ENCODE measurements at places on chromosomes 11 and 22.

- DNase-seq, result no peak
Observed at GRCh38 chr11:122045181-122045586, 70.8 kb downstream of the BLID start.

DNA sequence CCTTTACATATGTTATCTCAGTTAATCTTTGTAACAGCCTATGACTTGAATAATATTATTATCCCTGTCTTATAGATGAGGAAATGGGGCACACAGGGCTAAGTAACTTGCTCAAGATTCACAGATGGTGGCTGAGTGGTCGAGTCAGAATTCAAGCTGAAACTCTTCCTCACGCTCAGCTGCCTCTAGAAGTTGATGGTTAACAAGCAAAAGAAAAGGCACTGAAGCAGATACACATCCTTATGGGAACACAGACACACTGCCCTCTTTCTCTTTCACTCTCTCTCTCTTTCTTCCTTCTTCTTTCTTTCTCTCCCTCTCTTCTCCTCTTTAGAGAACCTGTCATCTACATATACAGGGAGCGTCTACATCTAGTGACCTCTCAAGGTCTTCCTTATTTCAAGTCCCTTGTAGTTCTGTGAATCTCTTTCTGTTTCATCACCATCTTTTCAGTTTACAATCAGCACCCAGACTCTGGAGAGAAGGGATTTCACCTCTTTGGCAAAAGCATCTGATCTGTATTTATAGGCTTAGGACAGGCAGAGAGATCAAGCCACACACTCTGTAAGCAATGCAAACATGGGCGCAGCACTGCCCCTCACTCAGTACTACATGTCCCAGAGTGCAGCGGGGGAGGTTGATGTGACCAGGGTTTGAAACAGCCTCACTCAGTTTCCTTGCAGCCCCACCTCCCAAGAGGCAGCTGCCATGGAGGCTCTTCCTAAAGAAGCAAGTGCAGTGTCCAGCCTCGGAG, 75.7 kb downstream of the GRAMD1B start:
- no peak for DNase-seq

GRCh38 chr11:73393011-73393380, 16.8 kb downstream of the RELT start:
- no peak for DNase-seq

DNA sequence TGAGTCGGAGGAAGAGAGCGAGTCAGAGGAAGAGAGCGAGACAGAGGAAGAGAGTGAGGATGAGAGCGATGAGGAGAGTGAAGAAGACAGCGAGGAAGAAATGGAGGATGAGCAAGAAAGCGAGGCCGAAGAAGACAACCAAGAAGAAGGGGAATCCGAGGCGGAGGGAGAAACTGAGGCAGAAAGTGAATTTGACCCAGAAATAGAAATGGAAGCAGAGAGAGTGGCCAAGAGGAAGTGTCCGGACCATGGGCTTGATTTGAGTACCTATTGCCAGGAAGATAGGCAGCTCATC, 780 bp downstream of the TRIM44 start:
- DNase-seq, result no peak

GRCh38 chr22:29065468-29066190, 4.0 kb upstream of the C22orf31 start:
- no peak for DNase-seq

- DNase-seq, result no peak
Observed at GRCh38 chr11:3218483-3219280, at the start of gene MRGPRG. Gene MRGPRG (minus strand): TSS chr11:3218813. CDS start chr11:3218813, 0 bp downstream.

DNA sequence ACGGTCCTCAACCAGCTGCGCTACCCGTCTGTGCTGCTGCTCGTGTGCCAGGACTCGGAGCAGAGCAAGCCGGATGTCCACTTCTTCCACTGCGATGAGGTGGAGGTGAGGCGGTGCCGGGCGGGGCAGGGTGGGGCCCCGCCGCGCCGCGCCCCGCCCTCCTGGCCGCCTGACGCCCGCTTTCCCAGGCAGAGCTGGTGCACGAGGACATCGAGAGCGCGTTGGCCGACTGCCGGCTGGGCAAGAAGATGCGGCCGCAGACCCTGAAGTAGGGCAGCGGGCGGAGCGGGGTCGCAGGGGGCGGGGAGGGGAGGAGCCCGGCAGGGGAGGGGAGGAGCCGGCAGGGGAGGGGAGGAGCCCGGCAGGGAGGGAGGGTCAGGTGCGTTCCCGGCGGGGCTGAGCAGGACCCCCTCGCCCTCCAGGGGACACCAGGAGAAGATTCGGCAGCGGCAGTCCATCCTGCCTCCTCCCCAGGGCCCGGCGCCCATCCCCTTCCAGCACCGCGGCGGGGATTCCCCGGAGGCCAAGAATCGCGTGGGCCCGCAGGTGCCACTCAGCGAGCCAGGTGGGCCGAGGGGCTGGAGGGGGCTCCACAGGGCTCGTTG, 14.7 kb downstream of the EPS8L2 start:
- no peak for DNase-seq

GRCh38 chr22:46801331-46801811, 38.9 kb downstream of the TBC1D22A start:
- DNase-seq, result no peak

GRCh38 chr11:1647901-1648652, 18.5 kb downstream of the KRTAP5-5 start:
- no peak for DNase-seq

DNA sequence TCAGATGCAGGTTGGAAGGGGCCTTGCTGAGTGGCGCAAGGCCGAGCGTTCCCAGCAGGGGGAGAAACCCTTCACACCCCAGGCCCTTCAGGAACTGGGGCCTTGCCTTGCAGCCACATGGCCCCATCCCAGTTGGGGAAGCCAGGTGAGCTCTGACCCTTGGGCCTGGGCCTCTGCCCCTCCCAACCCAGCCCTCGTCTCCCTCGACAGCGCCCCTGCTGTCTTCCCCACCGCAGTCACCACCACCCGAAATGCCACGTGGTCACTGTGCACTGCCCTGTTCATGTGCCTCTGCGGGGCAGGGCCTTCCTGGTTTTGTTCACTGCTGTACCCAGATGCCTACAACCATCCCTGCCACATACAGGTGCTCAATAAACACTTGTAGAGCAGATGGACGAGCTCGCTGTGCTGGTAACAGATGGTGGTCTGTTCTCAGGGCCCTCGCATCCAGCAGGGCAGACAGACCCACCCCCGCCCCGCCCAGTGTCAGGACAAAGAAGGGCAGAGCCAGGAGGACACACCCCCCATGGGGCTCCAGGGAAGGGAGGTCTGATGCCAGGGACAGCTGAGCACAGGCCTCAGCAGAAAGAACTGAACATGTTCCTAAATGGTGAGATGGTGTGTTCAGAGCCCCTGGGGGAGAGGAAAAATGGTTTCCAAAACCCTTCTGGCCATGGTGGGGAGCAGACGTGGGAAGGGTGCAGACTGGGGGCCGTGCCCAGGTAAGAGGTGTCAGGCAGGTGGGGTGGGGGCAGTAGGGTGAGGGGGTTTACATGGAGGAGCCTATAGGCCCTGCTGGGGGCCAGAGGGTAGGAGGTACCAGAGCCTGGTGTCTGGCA, 3.7 kb downstream of the POLR2L start:
- DNase-seq, result no peak

GRCh38 chr22:30040499-30041260, 39.6 kb upstream of the HORMAD2 start:
- no peak for DNase-seq

DNA sequence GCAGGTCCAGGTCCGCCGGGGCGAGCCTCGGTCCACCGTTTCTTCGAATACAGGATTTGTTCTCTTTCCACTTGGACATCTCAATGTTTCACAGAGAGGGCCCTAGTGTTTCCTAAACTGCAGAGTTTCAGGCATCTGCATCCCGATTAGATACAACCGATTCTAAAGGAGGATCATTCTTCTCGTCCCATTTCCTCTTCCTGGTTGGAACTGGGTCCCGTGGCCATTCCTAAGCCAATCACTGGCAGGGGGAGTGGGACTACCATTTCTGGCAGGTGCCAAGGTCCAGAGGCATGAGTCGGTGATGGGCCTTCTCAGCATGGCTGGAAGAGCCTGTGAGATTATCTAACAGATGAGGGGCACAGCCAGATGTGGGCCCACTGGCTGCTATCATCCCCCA, 68.9 kb downstream of the ELFN2 start:
- DNase-seq, result no peak

GRCh38 chr11:26229981-26230380, 101.9 kb upstream of the ANO3 start:
- DNase-seq, result no peak

GRCh38 chr11:23778971-23779370, 717.9 kb upstream of the LUZP2 start:
- no peak for DNase-seq

DNA sequence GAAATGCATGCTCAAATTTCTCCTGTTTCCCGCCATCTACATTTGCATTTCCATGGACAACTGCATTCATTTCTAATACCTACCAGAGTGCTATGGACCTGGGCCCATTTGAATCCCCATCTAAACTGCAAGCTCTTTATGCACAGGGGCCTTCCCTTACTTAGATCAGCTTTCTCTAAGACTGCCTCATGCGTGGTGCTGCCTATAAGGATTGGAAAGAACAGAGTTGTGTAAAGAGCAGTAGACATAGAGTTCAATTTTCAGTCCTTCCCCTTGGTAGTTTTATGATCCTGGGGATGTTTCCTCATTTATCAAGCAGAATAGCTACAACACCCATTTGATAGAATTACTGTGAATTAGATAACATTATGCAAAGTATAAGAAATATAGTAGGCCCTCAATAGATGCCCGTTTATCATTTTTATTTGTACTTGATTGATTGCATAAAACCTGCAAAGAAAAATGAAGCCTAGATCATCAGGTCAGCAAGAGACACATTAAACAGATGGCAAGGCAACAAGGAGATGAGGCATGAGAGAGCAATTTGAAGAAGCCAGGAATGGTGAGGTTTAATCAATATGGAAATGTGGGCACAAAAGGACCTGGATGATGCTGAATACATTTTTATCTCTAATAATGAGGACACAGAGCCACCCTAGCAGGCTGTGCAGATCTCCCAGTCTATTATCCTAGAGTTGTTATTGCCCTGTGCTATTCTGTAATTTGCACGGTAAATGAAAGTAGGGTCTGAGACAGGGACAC, 359.7 kb downstream of the FAM181B start:
- DNase-seq, result no peak

GRCh38 chr11:118885319-118885718, 1.6 kb downstream of the CXCR5 start:
- no peak for DNase-seq

DNA sequence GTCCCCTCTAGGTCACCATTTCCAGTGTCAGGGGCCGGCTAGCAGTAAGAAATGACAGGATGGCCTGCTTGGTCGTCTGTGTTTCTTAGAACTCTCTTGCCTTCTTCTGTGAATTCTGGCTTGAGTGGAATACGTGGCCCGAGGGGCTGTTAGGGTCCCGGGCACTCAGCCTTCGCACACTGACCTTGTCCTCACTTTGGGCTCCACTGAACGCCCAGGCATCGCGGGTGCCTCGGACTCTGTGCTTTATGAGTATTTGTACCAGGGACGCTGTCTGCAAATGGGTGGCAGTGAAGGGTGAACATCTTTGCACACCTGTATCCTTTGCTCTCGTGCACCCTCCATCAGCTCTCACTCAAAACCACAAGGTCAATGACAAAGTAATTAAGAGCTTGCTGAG, 123.4 kb upstream of the ANO1 start:
- DNase-seq, result no peak

DNA sequence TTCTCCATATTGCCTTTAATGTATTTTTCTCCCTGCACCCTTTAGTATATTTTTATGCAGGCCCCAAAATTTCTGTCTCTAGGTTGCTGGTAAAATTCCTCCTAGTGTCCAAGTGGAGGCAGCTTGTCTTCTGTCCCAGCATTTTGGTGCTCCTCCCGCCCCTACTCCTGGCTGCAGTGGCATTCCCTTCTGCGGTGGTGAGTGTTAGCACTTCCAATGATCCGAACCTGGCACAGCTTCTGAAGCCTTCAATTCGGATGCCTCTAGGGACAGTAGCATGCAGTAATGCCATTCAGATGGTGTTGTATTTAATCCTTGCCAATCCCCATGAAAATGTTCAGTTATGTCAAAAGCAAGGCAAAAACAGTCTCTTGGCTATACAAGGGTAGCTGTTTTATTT, 5.9 kb downstream of the YWHAH start:
- no peak for DNase-seq

DNA sequence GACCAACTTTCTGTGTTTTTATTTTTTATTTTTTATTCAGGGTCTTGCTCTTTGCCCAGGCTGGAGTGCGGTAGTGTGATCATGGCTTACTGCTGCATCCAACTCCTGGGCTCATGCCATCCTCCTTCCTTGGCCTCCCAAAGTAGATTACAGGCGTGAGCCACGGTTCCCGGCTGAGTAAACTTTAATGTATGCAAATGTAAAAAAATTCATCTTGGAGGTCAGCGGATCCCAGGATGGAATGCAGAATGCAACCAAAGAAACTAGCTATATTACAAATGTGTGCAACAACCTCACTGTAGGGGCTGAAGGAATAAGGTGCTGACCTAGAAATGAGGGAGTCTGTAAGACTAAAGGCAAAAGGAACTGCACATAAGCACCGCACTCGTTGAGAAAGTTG, 6.2 kb upstream of the CDK2AP2 start:
- DNase-seq, result no peak

DNA sequence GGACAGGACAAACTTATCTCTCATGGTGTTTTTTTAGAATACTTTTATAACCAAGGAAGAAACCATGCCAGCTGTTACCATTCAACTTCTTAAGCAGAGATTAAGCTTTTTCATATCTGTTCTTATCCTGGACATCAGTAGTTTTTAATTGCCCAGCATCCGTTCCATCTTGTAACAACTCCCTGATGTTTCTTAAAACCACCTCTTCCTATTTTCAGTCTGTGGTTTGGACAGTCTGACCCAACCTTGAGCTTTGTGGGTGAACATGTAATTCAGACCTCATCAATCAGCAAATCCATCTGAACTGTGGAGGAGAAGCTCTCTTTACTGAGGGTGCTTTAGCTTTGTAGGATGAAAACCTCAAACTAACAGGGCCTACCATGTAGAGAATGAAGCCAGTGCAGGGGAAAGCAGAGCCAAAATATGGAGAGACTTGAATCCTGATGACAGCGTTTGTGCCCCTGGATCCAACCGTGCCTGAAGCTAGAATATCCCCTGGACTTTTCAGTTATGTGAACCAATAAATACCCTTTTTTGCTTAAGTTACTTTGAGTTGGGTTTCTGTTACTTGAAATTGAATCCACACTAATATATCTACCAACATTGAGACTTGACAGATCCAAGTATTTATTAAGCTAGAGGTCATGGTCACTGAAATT, 9.4 kb downstream of the TUG1 start:
- DNase-seq, result no peak

- no peak for DNase-seq
Observed at GRCh38 chr11:122422682-122423081, 232.8 kb upstream of the UBASH3B start.

- DNase-seq, result no peak
Observed at GRCh38 chr11:103994518-103994917, 41.9 kb upstream of the DDI1 start.

- no peak for DNase-seq
Observed at GRCh38 chr11:117271208-117271607, 19.9 kb upstream of the BACE1-AS start.

DNA sequence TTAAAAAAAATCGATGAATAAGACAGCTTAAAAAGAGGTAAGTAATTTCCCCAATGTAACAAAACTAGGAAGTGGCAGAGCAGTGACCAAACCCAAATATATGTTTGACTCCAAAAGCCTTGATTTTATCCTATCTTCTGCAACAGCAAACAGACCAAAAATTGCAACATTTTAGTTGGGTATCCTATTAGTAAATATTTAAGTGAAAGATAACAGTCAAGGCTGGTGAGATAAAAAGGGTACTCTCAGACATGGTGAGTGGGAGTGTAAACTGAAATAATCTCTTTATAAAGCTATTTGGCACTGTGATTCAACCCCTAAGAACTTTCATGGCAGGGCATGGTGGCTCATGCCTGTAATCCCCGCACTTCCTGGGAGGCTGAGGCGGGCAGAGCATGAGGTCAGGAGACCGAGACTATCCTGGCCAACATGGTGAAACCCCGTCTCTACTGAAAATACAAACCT, 1.9 kb upstream of the RDX start:
- no peak for DNase-seq

All from stimulated activated CD4-positive, alpha-beta T cell treated with anti-CD3 and anti-CD28 coated beads, TNF-alpha, amount 100 ng/mL, for 48 hours (primary cell).